ENCODE measurements at places on chromosomes 13 and 19.

DNA sequence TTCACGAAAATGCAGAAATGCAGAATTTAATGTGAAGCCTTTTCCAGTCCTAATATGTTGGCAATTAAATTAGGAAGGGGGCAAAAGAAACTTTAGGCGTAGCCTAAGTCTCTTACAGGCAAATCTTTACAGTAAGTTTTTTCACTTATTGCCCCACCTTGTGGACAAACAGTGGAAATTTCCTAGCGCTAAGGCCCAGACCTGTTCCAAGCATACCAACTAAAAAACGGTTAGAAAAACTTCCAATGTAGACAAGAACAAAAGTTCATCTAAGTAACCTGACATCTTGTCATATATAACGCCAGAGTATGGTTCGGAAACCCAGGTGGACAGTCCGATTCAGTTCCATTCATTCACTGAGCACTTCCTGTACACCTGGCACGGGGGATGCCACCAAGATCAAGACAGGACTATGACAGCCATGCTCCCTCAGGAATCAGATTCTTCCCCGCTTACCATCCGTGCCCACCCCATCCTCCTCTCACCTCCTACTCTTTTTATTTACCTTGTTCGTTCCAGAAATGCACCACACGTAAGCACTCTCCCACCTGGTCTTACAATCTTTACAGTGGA is 4.9 kb downstream of the ZAR1L start:
- no peak for DNase-seq

GRCh38 chr13:43100667-43101066 is 77.3 kb downstream of the DNAJC15 start:
- no peak for DNase-seq

- DNase-seq: no peak
Measured at GRCh38 chr13:109144693-109145437, 515.5 kb downstream of the MYO16 start.

DNA sequence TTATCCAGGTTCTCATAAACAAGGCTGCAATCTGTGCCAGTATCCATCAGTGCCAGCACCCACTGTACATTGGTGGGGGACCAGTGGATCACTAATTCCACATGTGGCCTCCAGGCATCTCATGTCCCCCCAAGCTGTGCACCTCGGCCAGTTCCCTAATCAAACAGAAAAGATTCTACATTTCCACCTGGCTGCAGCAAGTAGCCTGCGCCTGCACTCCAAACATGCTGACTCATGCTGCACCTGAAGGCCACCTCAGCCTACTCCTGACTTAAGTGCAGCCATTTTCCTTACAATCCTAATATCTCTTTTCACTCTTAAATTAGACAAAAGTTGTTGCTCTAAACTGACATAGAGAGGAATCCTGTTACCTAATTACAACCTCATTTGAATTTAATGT is 729.4 kb upstream of the MIR17HG start:
- no peak for DNase-seq
